ENCODE measurements at places on chromosomes 7 and 10.

DNA sequence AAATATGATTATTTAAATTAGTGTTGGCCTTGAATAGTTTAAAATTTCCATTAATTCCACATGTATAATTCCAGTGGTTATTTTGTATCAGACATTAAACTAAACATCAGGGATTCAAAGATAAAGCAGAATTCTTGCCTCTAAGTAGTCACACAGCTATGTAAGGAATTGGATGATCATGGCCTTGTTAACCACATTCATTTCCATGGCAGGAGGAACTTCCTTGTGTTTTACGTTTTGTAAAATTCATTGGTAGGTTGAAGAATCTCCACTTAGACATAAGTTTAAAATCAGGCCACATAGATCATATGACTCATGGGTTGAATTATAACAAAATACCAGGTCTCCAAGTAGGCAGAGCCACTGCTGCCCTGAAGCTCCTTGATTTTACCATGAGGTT is 289.7 kb downstream of the PLXDC2 start:
- DNase-seq = no peak

- peak; percentile 93 for DNase-seq
Observed at GRCh38 chr7:5694912-5695726, 86.3 kb downstream of the RNF216 start.

DNA sequence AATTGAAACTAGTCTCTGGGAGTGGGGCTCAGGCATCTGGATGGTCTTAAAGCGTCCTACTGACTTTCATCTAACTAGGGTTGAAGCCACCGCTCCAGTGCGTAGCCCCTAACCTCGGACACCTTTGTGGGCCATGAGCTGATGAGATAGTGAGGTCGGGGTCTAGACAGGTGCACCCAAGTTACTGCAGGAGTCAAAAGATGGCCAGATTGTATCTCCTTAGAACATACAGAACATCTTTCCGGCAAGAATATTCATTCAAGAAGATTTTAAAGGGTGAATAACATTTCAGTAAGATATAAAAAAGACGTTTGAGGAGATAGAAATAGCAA is 20.6 kb downstream of the RBM17 start:
- DNase-seq = no peak

DNA sequence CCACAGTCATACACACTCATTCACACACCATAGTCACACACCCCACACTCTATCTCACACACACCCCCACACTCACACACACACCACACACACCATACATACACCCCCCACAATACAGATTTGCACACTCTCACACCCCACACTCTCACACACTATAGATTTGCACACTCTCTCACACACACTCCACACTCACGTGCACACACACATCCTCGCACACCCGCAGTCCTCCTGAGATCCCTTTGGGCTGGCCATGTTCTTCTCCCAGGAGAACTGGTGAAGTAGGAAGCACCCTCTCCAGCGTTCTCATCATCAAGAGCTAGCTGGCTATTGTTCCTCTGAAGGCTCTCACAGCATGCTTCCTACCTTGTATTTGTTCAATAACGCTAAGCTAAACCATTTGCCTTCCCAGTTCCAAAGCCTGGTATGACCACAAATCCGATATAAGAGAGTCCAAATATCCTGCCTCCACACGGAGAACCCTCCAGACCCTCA is 86.2 kb downstream of the HECW1 start:
- no peak for DNase-seq

DNA sequence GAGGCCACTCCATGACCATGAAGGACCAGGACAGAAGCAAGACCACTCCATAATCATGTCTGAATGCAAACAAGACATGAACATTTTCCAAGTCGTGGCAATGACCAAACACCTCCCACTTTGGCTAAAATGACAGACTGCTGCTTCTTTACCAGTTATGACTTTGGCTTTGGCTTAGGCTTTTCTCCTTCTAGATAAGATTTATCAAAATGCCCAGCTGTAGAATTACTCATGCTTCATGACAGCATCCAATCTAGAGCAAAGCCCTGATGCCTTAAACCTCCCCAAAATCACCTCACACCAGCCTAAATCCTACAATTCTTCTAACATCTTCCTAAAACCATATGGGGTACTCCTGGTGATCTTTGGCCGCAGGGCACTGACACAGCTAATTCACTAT is 102.1 kb downstream of the VPS41 start:
- DNase-seq = no peak

- DNase-seq = peak; percentile 38
Observed at GRCh38 chr10:70528741-70529362, 50.3 kb downstream of the PALD1 start.

GRCh38 chr10:95889830-95890229 is 17.9 kb upstream of the CC2D2B start:
- no peak for DNase-seq

- no peak for DNase-seq
Observed at GRCh38 chr7:37439653-37440026, 9.0 kb downstream of the ELMO1 start.

DNA sequence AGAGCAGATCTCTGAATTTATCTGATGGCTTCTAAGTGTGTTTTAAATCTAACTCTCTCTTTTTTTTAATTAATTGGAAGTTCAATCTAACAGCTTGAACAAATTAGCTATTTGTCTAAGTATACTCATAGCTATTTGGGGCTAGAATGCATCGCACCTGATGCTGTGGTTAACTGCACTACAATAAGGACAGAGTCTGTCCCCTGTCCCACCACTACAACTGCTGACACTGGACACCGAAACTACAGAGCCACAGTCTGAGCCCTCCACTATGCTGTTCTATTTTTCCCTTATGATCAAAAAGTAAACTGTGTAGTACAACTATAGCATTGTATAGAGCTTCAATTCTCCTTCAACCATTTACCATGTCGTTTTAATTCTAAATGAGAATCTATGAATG is 89.4 kb upstream of the AHR start:
- no peak for DNase-seq

DNA sequence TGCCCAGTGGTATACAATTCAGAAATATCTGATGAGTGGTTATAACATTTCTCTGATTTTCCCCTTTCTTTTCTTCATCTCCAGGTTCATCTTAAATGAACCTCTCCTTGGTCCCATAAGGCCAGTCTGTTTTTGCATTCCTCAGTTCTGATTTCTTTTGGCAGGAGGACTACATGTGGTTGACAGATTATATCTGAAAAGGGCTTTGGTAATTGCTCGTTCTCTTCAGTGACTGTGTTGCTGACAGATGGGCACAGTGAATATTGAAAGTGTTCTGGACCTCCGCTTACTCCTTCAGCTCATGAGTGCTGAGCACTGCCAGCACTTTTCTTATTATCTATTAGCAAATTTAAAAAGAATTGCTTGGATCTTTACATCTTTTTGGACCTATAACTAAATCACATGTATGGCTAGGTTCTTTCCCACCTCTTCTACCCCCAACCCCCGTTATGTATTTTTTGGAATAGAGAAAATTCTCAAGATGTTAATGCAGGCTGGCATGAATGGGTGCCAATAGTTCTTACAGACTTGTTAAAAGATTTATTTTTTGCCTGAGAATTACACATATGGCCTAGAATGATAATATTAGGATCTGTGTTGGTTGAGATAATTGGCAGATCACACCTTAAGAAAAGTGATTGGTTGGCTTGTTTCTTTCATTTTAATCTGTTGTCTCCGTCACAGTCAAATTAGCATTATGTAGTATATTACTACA is 323.0 kb downstream of the EXOC4 start:
- peak; percentile 12 for DNase-seq

- DNase-seq = no peak
Observed at GRCh38 chr10:88415533-88416130, 167.5 kb downstream of the RNLS start.

DNA sequence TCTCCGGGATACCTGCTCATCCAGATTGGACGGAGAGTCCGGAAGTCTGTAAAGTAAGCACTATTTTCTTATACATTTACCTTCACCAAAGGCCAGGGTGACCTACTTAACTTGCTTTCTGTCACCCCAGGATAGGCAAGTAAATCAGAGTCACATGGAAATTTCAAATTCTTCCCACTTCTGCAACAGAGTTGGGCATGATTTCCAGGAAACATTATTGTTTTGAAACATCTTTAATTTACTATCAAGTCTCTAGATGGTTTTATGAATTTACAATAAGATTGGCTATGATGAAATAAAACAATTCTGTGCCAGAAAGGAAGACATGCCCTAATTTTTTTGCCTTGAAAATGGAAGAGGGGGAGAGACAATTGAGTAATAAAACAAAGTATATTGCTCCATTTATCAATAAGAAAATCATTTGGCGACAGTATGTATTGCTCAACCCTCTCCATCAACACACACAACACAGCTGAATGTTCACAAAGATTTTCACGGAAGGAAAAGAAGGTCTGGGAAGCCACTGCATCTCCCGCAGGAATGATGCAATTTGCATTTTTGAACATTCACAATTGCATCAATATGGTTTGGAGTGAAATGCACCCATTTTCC is 702.8 kb downstream of the PARD3 start:
- peak; percentile 70 for DNase-seq

GRCh38 chr7:71976645-71977044 is 435.5 kb downstream of the CALN1 start:
- no peak for DNase-seq

GRCh38 chr7:26508481-26508880 is 216.8 kb downstream of the SNX10 start:
- DNase-seq = no peak

DNA sequence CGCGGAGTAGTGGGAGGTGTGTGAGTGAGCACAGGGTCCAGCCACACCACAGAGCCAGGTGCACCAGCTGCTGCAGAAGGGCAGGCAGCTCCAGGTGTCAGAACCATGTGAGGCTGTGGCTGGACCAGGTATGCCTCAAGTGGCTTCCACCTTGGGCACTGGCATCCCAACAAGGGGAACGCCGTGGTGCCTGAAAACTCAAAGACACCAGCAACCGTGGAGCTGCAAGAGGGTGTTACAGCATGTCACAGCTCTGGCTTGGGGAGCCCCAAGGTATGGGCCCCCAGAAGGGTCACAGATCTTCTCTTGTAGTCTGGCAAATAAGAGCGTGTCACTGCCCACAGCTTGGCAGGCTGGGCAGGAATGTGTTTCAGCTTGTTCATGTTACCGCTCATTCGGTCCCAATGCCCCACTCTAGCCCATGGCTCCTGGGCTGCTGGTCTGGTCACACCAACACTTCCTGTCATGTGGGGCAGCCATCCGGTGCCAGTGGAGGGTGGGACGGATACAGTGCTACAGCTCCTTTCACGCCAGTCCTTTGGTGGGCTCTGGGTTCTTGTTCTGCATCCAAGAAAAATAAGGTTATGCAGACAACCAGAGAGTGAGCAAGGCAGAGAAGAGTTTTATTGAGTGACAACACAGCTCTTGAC is 29.8 kb downstream of the STRA8 start:
- DNase-seq = no peak

DNA sequence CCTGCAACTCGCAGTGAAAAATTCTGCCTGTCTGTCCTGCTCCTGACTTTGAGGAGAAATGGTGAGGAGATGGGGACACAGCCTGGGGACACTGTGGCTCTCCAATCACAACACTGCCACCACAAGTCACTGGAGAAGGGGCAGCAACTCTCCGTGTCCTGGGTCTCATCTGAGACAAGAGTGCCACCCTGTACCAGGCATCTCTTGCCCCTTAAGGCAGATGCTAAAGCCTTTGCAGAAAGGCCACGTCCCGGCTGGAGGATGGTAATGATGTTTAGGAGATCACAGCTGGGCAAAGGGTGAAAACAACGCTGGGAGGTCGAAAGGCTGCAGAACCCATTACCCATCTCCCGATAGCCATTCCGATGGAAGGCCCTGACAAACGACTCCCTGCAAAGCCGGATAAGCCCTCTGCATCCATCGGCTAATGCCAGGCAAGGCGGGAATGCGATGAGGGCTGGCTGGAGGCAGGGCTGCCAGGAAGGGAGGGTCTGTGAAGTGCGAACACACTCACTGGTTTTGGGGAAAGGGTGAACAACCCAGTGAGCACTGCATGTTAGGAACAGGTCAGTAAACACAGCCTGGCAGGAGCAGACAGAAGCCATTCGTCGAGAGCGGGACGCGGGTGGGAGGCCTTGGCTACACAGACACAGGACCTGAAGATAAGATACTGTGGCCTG is 190.8 kb downstream of the ADARB2 start:
- no peak for DNase-seq

- DNase-seq = no peak
Observed at GRCh38 chr10:7406712-7407333, 4.0 kb downstream of the SFMBT2 start.

DNA sequence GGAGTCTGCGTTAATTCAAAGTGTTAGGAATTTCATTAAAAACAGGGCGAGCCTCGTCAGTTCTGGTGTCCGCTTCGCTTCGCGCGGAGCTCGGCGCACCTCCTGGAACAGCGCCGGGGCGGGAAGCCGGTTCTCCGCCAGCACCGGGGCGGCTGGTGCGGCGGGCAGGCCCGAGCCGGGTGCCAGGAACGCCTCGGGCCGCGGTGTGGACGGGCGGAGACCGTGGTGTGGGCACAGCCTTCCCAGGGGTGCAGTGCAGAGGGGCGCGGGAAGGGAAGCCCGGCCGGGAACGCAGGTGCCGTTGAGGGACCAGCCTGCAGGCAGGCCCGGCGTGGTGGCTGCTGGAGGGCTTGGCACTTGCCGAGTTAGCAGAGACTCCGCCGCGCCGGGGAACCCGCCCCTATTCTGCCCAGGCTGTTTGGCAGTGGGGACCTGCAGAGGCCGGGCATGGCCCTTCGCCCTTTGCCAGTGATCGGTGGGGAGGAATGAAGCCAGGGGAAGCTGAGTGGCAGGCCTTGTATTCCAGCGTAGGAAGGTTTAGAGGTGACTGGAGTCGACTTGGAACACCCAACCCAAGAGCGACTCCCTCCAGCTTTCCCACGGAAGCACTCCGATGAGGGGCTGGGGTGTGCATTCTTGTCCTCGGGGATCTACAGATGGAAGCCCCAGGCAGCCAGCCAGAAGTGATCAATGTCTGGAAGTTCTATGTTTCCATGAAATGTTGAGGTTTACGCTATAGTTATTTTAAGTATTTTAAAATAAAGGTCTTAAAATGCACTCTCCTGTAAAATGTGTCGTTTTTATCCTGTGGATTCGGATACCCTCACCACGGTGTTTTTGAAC is 945 bp upstream of the RHEB start:
- DNase-seq = no peak

GRCh38 chr10:130630135-130630534 is 493.9 kb downstream of the GLRX3 start:
- DNase-seq = no peak

- no peak for DNase-seq
Observed at GRCh38 chr10:76961841-76962240, 675.8 kb downstream of the KCNMA1 start.

DNA sequence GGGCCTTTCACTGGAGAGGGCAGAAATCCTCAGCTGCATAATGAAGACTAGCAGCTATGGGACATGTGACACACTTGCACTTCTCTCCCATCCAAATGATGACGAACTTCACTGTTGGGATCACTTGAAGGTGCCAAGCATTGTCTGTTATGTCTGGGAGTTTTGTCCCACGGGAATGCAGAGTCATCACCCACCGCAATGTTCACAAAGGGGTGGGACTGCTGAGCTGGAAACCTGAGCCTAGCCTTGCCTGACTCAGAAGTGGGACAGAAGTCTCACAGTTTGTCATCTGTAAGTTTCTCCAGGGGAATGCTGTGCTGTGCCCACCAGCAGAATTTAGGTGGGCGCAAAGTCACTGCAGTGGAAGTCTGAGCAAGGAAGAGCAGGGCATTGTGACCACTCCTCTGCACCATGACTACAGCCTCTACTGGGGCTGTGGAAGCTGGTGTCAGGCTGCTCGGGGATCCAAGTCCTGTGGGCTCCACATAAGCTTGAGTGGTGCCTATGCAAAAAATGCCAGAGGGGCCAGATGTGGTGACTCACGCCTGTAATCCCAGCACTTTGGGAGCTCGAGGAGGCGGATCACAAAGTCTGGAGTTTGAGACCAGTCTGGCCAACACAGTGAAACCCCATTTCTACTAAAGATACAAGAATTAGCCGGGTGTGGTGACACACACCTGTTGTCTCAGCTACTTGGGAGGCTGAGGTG is 472.0 kb upstream of the CNTNAP2 start:
- peak; percentile 82 for DNase-seq
